Activated CD8-positive, alpha-beta T cell treated with anti-CD3 and anti-CD28 coated beads, Interleukin-2, amount 10 ng/mL, durations not matched to agents 7 days and 5 days (primary cell): ENCODE measurements at places on chromosomes 12 and 14.

- H3K4me1 ChIP-seq: peaks cover 12% of the 10 kb centered on the region
- no peak overlapping the region for H3K27ac ChIP-seq
- DNase-seq: no peak
- no peaks in the 10 kb centered on the region for H3K27me3 ChIP-seq
These were observed 250.1 kb downstream of the SLC41A2 start for GRCh38 chr12:104707794-104708558.

GRCh38 chr12:1509413-1510052 is 84.8 kb downstream of the FBXL14 start:
- H3K4me3 ChIP-seq: no peak overlapping the region
- DNase-seq: no peak

DNA sequence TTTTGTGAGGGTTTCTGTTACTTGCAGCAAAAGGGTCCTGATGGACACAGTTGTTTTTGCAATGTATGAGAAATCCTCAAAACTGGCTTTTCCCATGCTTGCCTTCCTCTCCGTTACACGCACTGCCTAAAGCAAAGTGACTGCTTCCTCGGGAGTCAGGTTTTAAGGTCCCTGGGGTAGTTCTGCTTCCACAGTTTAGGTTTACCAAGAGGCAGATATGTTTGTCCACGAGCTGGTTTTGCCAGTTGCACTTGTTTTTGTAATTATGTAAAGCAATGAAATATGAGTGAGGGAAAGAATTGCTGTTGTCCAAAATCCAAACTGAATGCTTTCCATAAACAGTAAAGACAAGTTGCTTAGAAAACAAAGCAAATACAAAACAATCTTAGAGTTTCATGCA is 290.7 kb upstream of the AMIGO2 start:
- DNase-seq: no peak
- no peaks in the 10 kb centered on the region for H3K27me3 ChIP-seq
- no peak overlapping the region for H3K4me3 ChIP-seq
- peaks cover 9% of the 10 kb centered on the region for H3K4me1 ChIP-seq
- H3K27ac ChIP-seq: no peak overlapping the region

DNA sequence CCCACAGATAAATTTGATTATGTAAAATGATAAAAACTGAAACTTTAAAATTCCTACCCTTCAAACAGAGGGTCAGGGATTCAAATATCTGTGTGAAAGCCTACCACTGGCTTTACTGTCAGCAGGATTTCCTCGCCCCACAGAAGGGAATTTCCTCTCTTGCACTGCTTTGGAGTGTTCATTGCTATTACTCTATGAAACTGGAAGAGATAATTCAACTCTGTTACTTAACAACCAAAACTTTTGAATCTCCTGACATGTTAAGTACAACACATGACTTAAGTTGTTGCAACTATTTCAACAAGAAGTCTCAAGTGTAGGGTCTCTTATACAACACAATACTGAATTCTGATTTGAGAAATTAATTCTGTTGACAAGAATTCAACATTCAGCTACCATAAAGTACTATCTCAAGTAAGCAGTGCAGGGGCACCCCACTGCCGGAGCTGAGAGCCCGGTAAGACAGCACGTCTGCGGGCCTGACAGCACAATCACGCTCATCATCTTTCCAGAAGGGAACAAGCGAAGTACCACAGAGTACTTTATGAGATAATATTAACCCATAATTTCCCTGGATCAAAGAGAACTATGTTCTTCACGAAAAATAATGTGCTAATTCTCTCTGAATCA is 22.9 kb downstream of the DICER1 start:
- no peak overlapping the region for H3K27ac ChIP-seq
- DNase-seq: no peak
- peaks cover 48% of the 10 kb centered on the region for H3K36me3 ChIP-seq
- H3K4me1 ChIP-seq: peaks cover 7% of the 10 kb centered on the region
- no peak overlapping the region for H3K4me3 ChIP-seq

GRCh38 chr14:56121816-56122215 is 3.6 kb downstream of the PELI2 start:
- no peak for DNase-seq
- H3K27ac ChIP-seq: no peak overlapping the region
- H3K36me3 ChIP-seq: no peaks in the 10 kb centered on the region
- H3K4me1 ChIP-seq: peaks cover 20% of the 10 kb centered on the region
- H3K4me3 ChIP-seq: no peak overlapping the region
- peaks cover 31% of the 10 kb centered on the region for H3K27me3 ChIP-seq

GRCh38 chr12:96028538-96028937 is 6.8 kb downstream of the LTA4H start:
- no peak overlapping the region for H3K27ac ChIP-seq
- H3K36me3 ChIP-seq: peaks cover 15% of the 10 kb centered on the region
- no peak overlapping the region for H3K4me3 ChIP-seq
- H3K4me1 ChIP-seq: peaks cover 4% of the 10 kb centered on the region
- H3K27me3 ChIP-seq: no peaks in the 10 kb centered on the region

- peak overlapping the region; percentile 29 for H3K4me3 ChIP-seq
- H3K27ac ChIP-seq: peak overlapping the region; percentile 78
- peaks cover 32% of the 10 kb centered on the region for H3K4me1 ChIP-seq
- H3K27me3 ChIP-seq: peaks cover 3% of the 10 kb centered on the region
- peak; percentile 44 for DNase-seq
These were observed 88.6 kb downstream of the EPS8 start for GRCh38 chr12:15700595-15700994.

DNA sequence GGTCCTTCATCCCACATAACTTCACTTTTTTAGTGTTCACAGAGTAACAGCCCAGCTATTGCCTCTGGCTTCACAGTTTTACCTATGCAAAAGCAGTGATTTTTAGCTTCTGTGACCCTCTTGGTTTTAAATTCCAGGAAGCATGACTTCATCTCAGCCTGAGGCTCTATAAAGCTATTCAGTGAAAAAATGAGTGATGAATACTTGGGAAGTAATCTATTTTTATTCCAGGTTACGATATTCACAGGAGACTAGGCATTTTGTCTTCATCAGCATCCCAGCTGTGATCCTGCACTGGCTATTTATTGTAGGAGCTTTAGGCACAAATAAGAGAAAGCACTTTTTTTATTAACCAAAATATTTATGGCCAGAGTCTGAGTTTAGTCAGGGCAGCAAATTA is 164.8 kb downstream of the SNAPC1 start:
- H3K27ac ChIP-seq: no peak overlapping the region
- no peak for DNase-seq
- peaks cover 32% of the 10 kb centered on the region for H3K27me3 ChIP-seq

DNA sequence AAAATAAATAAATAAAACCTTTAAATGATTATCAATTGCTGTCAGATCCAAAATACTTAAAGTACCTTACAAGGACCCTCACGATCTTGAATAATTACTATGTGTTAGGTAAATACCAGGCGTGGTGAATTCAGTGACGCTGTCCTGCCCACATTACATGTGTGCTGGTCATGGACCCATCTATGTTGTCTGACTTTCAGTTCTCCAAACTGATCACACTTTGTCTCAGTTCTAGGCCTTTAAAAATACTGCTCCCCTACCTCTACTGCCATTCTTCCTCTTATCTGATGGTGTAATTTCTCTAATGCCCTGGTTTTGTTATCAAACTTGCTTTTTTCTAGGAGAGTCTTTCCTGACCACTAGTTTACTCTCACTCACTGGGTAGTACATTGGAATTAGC is 520.7 kb downstream of the TRHDE start:
- H3K27ac ChIP-seq: no peak overlapping the region
- H3K4me1 ChIP-seq: no peaks in the 10 kb centered on the region
- DNase-seq: no peak
- no peaks in the 10 kb centered on the region for H3K36me3 ChIP-seq
- no peak overlapping the region for H3K4me3 ChIP-seq

DNA sequence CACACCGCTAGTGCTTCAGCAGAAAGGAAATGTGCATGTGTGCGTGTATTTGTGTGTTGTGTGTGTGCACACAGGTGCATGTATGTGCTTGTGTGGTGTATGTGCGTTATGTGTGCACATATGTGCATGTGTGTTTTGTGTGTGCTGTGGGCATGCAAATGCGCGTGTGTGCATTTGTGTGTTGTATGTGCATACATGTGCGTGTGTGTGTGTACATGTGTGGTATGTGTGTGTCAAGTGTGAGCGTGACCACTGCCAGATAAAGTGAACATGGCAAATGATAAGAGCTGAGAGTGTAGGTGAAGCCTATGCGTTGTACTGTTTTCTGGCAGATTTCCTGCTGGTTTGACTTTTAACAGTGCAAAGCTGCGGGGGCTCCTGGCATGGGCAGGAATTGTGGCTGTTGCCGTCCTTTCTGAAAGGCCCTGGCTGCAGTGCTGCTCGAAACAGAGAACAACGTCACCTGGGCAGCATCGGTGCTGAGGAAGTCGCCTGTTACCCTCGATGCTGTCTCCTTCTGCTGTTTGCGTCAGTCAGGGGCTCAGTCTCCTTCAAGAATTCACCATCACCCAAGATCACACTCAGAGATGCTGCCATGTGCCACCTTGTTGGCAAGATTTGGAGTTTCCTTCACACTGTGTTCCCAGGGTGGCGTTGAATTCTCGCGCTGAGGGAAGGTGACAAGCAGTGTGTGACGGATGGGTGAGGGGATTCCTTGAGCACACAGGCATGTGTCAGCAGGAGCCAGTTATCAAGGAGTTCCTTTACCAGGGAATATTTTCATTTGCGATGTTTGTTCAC is 56.1 kb downstream of the ADGRD1 start:
- no peak overlapping the region for H3K27ac ChIP-seq
- H3K36me3 ChIP-seq: no peaks in the 10 kb centered on the region
- no peaks in the 10 kb centered on the region for H3K27me3 ChIP-seq
- H3K4me1 ChIP-seq: no peaks in the 10 kb centered on the region
- no peak for DNase-seq
- H3K4me3 ChIP-seq: no peak overlapping the region

GRCh38 chr14:94638339-94638738 is 26.1 kb downstream of the SERPINA3 start:
- H3K36me3 ChIP-seq: no peaks in the 10 kb centered on the region
- H3K27me3 ChIP-seq: no peaks in the 10 kb centered on the region
- no peaks in the 10 kb centered on the region for H3K4me1 ChIP-seq
- no peak overlapping the region for H3K4me3 ChIP-seq
- no peak for DNase-seq

- H3K27me3 ChIP-seq: no peaks in the 10 kb centered on the region
- no peaks in the 10 kb centered on the region for H3K36me3 ChIP-seq
- DNase-seq: no peak
These were observed 141.1 kb downstream of the FOXA1 start for GRCh38 chr14:37453985-37454384.

DNA sequence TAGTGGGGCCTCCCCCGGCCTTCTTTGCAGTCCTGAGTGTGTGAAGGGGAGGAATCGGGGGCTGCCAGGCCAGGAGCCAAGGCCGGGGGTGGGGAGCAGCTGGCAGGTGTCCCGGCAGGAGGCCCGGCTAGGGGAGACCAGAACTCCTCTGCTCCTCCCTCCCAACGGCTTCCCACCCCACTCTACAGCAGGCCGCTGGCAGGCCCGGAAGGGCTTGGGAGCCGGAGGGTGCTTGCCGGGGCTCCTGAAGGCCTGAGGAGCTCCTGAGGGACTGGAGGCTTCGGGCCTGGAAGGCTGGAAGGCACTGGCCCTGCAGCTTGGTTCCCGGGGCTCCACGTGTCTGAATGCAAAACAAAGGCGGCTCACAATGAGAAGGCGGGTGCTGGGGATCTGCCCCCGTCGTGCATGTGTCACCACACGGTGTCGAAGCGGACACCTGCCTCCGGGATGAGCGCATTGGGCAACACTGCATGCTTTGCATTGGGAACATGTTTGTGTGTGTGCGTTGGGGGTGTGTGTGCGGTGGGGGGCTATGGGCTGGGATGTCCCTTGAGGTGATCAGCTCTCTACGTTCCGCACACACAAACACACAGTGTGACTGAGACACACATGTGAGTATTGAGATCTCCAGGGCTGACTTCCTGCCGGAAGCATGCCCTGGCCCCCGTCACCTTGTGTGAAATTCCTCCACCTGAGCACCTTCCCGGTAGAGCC is 30.9 kb upstream of the ANKRD9 start:
- peaks cover 20% of the 10 kb centered on the region for H3K27me3 ChIP-seq
- H3K4me3 ChIP-seq: no peak overlapping the region
- no peak overlapping the region for H3K27ac ChIP-seq
- DNase-seq: no peak
- H3K36me3 ChIP-seq: no peaks in the 10 kb centered on the region

- no peak overlapping the region for H3K27ac ChIP-seq
- peaks cover 11% of the 10 kb centered on the region for H3K27me3 ChIP-seq
- peaks cover 5% of the 10 kb centered on the region for H3K4me1 ChIP-seq
- DNase-seq: no peak
- H3K36me3 ChIP-seq: no peaks in the 10 kb centered on the region
These were observed 381.7 kb upstream of the CCDC196 start for GRCh38 chr14:66104486-66104885.

GRCh38 chr14:103220134-103220981 is 97.1 kb downstream of the TNFAIP2 start:
- no peaks in the 10 kb centered on the region for H3K36me3 ChIP-seq
- no peaks in the 10 kb centered on the region for H3K4me1 ChIP-seq
- no peak overlapping the region for H3K4me3 ChIP-seq
